ENCODE measurements at places on chromosomes 11 and 22. TPM values are rescaled to one million over a fixed set of nuclear protein-coding genes. Genes with fewer than 3 reads are reported as not detected.
A peak's percentile ranks its signal among the peaks of the same experiment; 100 is the strongest.

- no peak for DNase-seq
Observed at GRCh38 chr11:69245491-69246345, 48.2 kb upstream of the MYEOV start.

- no peak for DNase-seq
Observed at GRCh38 chr11:42225664-42226063, 766.2 kb upstream of the LRRC4C start.

GRCh38 chr11:102846292-102846691, 2.9 kb upstream of the MMP3 start:
- DNase-seq = no peak

DNA sequence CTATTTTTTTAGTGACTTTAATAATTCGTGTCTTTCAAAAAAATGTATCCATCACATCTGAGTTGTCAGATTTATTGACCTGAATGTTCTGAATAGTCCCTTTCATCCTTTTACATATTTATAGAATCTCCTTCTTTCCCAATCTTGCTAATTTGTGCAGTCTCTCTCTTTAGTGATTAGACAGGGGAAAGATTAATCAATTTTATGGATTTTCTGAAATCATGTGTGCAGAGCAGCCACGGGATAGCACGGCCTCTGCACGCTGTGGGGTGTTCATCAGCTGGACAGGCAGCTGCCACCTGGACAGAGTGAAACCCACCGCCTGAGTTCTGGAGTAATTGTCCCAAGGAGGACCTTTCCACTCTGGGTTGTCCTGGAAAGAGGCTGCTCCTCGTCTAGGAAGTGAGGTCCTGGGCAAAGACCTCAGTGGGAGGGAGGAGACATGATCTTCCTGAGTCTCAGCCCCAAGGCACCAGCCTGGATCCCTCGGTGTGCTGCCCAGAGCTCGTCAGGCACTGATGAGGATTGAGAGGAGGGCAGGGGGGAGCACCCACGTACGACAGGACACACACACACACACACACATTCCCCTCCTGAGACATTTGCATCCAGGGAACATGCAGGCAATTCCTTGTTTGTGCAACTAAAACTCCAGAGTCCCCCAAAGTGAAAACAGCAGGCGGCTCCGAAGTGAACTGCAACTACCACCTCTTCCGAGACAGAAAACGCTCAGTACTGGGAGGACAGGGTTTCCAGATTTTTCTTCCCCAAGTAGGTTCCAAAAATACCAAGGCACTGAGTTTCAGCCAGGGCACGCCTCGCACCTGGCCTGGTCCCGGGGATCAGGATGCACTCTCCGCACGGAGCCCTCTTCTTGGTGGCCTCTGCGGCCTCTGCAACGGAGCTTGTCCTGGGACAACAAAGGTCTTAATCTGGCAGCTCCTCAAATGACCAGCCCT, 22.5 kb upstream of the KRTAP5-6 start:
- DNase-seq = no peak

- DNase-seq = no peak
Observed at GRCh38 chr11:19092850-19093249, 24.1 kb upstream of the ZDHHC13 start.

- no peak for DNase-seq
Observed at GRCh38 chr11:11988099-11988651, 20.3 kb downstream of the DKK3 start.

DNA sequence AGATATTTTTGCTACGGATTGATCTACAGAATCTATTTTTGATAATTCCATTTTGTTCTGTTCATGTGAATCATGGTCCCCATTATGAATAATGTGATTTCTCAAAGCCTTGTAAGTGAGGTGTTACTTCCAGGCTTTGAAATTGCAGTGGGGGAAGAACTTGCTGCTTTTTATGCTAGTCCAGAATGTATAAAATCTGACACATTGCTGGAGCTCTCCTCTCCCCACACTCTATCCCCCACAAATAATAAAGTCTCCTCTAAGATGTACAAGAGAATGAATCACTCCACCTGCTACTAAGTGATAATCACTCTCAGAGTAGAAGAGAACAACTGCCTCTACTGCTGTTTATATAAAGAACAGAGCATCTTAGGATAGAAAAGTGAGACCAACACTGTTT, 5.9 kb upstream of the RAB6A start:
- no peak for DNase-seq

DNA sequence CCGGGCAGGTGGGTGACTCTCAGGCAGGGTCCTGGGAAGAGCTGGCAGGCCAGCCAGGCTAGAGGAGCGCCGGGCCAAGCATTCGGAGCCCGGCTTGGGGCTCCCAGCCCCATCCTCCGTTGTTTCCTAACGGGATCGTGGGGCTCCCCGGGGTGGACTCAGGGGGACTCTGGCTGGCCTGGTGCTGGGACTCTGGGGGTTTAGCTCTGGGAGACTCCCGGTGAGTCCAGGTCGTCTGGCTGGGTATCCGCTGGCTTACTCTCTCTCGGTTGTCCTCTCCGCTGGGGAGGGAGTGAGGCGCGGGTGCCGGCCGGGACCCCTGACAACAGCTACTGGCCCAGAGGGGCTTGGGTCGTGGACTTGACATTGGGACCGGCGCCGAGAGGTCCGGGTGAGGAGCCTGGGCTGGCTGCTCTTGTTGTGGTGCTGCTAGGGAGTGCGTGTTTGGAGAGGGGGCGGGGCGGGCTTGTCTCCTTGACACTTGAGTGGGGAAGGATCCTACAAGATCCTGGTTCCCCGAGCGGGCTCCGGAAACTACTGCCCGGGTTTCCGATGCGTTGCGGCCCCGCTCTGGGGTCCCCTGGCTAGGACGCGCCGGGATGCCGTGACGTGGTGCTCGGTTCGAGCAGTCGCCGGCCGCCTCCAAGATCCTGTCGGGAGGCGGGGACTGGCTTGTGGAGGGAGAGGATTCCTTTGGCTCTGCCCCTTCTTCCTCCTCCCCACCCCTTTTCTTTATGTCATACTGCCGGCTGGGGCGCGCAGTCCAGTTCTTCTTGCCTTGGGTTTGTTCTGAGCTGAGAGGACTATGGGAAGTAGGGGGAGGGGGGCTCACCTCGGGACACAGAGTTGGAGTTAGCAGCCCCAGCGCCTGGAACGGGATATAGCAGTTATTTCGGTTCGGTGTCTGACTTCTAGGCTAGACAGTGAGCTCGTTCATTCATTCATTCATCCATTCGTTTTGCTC, 585 bp downstream of the EMSY start:
- peak; percentile 62 for DNase-seq

- no peak for DNase-seq
Observed at GRCh38 chr11:96456111-96456510, 66.3 kb downstream of the JRKL start.

- DNase-seq = no peak
Observed at GRCh38 chr22:47965066-47965465, 1202.6 kb downstream of the TBC1D22A start.

Gene KLHDC7B
- not detected for total RNA-seq

Gene DERL3
- total RNA-seq = 0.12 TPM

Gene OR2D3
- total RNA-seq = not detected
